ENCODE measurements at places on chromosomes 3 and 15.

DNA sequence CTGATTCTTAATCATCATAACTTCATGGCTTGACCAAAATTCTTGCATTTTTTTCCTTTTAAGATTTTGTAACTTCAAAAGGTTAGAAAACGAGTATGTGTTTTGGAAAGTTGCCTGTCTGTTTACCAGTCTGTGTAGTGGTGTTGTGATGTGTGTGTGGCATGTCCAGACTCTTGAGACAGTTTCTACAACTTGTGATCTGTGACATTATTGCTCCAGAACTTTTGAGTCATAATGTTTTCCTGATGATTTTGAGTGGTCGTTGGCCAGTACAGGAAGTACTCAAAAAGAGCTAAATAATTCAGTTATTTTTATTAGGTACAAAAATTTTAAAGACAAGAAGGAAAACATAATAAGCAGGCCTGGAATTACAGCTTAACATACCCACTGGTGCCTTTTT lies 229.0 kb upstream of the C2CD4B start:
- no peak for DNase-seq

DNA sequence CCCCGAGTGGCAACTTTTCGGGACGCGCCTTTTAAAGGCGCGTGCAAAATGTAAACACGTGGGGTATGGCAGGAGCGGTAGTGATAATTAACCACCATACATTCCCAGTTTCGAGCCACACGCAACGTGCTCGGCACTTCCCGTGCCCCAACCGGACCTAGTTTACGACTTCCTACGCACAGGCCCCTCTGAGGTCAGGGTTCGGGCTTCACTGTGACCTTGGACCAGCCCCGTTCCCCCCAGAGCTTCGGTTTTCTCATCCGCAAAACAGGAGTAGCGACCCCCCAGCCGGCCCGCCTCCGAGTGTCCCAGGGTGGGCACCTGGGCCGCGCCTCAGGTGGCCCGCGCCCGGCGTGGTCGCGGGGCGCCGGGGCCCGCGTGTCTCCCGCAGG lies 451 bp downstream of the CHCHD4 start:
- peak; percentile 9 for DNase-seq

- no peak for DNase-seq
These were observed 86.4 kb downstream of the DNASE1L3 start for GRCh38 chr3:58124387-58124786.

GRCh38 chr15:56244038-56244810 lies 545 bp upstream of the RFX7 start:
- DNase-seq: peak; percentile 71

DNA sequence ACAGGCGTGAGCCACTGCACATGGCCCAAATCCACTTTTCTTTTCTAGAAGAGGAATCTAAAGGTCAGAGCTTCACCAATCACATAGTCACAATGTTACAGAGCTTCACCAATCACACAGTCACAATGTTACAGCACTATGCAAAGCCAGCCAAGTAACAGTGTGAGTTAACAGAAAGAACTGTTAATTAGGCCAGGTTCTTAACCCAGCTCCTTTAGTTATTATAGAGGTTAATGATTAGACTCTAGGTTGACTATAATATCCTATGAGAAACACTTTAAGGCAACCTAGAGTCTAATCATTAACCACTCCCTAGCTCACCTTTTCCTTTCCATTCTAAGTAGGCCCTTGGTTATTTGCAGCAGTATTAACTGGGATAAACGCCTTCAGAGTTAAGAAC lies 54.0 kb downstream of the TASOR start:
- DNase-seq: no peak

GRCh38 chr3:20100151-20100550 lies 59.9 kb downstream of the KAT2B start:
- DNase-seq: no peak

GRCh38 chr15:92747047-92747446 lies 91.5 kb upstream of the FAM174B start:
- DNase-seq: no peak

DNA sequence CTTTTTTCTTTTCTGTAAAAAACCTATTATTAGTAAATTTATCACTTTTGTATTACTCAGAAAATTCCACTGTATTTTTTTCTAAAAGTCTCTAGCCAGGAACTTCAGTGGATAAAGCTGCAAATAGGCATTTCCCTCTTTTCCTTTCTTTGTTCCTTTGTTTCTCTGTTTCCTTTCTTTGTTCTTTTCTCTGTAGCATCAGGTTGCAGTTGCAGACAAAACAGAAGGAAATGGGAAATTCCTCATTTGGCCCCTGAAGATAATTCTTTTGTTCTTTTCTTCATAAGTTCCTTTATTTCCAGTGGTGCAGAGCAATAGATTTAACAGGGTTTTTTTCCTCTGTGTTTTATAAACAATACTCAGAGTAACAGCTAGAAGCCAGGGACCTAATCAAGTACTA lies 416.5 kb downstream of the TBL1XR1 start:
- peak; percentile 51 for DNase-seq

DNA sequence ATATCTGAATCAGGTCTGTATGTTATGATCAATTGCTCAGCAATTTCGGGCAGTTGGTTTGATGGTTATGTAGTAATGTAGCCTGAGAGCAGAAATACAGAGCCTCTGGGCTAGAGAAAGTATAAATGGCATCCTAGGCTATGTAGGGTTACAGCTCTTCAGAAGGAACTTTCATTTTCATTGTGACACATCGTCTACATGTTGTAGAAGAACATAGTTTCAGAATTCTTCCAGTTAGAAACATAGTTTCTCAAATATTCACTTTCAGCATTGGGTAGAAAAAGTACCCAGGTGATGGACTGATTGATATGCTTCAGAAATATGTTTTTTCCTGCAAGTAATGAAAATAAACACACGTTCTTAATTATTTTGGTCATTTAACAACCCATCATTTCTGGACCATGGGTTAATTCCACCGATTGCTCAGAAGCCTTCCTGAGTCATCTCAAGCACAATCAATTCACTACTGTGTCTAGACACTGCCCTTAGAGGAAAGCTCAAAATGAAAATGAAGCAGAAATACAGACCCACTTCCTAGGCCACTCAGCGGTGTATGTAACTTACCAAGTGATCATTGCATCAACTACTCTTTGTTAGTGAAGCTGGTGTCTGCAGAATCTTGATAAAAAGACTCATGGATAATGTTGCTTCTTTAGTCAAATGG lies 88.8 kb upstream of the TSEN2 start:
- DNase-seq: no peak

DNA sequence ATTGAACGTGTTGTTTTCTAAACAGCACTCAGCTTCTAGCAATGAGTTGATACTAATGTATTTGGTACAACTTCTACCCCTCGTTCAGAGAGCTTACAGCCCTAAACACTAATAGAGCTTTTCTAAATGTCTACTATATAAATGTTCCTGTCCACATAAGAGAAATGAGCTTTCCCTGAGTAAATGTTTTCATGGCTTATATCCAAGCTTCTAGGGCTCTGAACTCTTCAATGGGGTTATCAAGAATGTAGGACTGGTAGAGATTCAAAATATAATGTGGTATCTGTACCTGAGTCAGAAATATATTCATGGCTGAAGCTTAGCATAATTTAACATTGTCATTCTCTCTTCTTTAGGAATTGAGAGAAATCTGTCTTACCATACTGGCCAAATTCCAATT lies 73.4 kb downstream of the SERPINI1 start:
- no peak for DNase-seq

DNA sequence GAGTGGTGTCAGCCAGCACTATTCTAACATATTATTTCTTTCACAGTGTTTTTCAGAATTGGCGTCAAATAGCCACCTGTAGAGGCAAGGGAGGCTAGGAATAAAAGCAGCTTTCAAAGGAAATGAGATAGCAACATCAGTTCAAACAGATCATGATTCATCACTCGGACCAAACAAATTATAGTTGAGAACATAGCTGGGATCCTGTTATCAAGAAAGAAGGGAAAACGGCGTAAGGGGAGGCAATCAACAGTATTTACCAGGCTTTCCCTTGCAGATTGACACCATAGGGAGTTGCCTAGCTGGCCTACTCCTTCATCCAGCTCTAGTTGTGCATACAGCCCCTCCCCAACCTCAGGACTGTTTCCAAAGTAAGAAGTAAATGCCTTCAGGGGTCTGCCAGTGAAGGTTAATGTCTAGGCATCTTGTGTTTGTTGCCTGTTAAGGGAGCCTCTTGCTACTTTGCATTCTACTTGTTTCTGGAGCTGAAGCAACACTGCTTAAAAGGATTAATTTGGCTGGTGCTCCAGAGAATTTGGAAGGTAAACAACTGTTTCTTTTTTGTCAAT lies 286.5 kb downstream of the NSUN3 start:
- no peak for DNase-seq

GRCh38 chr3:46414739-46415138 lies 7.7 kb downstream of the CCRL2 start:
- DNase-seq: no peak

DNA sequence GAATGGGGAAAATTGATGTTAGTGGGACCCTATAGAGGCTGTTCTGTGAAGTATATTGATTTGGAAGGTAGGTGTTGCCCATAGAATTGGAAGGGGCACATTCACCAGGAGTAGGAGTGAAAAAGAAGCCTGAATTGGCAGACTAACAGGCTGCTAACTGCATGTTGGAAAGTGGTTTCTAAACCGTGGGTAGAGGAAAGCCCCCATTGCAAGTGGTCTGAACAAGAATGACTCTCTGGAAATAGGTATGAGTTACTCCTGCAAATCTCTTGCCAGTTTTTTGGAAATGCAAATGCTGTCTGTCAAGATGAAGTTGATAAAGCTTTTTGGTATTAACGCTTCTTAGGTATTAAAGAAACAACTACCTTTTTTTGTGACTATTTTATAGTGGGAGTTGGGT lies 3.5 kb downstream of the UBE2E1 start:
- DNase-seq: no peak

GRCh38 chr3:101536266-101536665 lies 23.3 kb upstream of the SENP7 start:
- no peak for DNase-seq

GRCh38 chr3:141019244-141019643 lies 31.9 kb upstream of the SPSB4 start:
- no peak for DNase-seq

DNA sequence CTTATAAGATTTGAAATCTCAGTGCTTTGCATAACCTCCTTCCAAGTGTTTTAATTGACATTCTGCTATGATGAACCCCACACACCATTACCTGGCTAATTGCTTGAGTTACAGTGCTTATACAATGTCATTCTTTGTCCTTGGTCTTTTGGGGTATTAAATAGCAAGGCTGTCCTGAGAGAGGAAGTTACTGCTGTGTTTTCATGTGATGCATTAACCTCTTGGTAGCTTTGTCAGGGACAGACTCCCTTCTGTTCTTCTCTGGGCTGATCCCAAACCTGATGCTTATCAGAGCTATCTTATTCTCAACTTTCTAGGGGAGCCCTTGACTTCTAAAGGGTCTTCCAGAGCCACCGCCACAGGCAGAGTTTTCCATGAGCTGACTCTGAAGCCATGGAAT lies 12.4 kb upstream of the OTOL1 start:
- no peak for DNase-seq

GRCh38 chr15:77180270-77180669 lies 109.4 kb upstream of the TSPAN3 start:
- no peak for DNase-seq

GRCh38 chr3:67863869-67864268 lies 209.5 kb upstream of the SUCLG2 start:
- DNase-seq: peak; percentile 4
